ENCODE measurements at places on chromosomes 2 and 18.

DNA sequence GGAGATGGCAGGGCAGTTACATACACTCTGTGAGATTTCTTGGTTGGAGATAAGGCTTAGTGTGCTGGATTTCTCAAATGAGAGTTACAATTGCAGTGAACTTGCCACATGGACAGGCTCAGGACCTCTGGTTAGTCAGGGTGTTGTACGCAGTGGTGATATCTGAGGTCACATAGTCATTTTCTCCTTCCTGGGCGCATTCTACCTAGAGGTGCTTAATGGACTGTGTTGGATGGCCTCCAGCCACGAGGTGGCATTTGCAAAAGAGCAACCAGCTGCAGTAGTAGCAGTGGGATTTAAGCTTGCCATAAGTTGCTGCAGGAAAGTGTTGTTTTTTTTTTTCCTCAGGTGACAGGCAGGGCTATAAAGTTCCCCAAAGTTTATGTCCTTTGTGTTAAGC lies 173.8 kb upstream of the TMEM200C start:
- no peak for DNase-seq

DNA sequence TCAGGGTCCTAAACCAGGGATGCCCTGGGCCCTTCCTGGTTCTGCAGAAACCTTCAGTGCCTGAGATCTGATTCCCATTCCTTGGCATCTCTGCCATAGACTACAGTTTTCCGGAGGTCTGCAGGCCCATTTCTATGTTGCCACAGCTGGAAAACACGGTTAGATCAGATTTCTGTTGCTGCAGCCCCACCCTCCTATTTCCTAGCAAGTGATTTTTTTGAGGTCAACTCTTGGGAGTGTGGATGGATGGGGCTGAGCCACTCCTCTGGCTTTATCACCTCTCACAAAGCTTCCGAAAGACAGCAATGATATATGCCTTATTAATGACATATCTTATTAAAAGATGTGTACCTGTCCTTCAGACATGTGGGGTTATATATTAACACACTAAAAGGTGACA lies 56.3 kb downstream of the ZAP70 start:
- no peak for DNase-seq

GRCh38 chr2:41116106-41116797 lies 664.4 kb upstream of the SLC8A1 start:
- no peak for DNase-seq

- no peak for DNase-seq
Measured at GRCh38 chr2:20079546-20080115, 28.2 kb upstream of the LAPTM4A start.

DNA sequence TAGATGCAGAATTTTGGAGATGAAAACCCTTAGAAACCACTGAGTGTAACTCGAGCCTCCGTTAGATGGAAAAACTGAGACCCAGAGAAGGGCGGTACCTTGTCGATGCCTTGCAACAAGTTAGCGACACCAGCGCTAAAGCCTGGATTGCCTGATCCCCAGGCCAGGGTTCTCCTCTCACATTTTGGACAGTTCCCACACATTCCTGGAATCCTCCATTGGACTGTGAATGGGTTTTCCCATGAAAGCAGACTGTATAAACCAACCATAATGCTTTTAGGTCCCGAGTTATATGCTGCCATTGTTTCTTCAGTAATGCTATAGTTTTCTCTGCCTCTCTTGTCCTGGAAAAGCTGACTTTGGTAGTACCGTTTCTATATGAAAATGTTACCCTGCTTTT lies 37.1 kb upstream of the LPIN1 start:
- DNase-seq = no peak

DNA sequence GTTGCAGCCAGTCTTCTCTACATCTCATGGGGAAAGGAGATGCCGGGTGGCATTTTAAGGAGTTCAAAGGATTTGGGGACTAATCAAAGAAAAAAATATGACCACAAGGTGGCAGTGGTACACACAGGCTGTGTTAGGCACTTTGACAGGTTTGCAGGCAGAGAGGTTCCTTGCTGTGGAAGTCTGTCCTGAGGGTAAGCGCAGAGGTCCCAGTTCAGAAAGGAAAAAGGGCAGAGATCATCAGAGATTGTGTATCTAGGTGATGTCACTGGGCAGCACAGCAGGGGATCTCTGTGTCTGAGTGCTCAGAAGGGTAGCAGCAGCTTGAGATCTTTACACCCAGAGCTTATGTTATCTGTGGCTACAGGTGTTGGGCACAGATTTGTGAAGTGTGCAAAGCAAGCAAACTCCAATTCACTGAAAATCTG lies 231.4 kb downstream of the LRRTM1 start:
- peak; percentile 52 for DNase-seq

DNA sequence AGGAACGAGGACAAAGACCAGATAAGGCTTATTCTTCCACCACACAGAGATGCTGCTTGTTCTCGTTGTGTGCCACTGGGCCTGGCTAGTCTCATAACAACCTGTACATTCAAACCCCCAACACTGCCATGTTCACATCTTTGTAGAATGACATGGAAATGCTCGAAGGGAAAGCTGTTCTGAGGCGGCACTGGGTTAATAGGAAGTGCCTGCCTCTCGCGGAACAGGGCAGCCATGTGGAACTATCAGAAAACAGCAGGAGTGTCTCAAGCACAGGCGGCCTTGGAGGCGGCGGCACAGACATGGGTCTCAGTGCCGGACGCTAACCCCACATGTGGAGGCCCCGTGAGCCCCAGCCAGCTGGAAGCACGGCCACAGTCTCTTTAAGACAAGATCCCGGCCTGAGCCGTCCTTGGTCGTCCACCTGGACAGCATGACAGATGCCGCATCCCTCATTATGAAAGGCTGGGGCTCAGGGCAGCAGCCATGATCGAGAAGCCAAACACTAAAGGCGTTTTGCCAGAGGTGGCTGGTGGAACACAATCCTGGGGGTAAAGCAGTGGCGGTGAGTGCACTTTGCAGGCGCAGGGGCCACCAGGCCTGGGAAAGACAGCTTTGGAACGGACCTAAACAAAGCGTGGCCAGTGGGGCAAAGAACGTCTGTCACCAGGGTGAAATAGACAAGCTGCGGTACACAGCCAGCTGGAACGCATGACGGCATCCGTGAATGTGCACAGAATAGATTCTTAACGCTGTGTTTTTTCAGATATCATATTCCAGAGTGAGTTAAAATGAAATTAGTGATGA lies 161.0 kb downstream of the HDAC4 start:
- no peak for DNase-seq

GRCh38 chr2:15432642-15433256 lies 128.4 kb downstream of the NBAS start:
- no peak for DNase-seq
